SW480 (cell line): ENCODE measurements at places on chromosomes 2 and 18.
A peak's percentile ranks its signal among the peaks of the same experiment; 100 is the strongest.

DNA sequence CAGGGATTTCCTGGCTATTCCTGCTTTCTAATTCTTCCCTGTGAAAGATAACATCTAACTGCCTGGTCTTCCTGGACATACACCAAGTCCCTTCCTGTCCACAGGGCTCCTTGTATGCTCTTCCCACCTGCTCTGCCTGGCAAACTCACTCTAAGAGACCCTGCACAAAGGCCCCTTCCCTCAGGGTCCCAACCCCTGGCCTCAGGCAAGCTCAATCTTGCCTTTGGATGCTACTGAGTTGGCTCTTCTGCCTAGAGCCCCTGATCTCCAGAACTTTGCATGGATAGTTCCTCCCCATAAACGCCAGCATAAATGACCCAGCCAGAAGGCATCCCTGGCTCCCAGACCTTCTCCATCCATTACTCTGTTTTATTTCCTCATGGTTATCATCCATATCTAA, 98.3 kb upstream of the OTOS start:
- no peak for DNase-seq

DNA sequence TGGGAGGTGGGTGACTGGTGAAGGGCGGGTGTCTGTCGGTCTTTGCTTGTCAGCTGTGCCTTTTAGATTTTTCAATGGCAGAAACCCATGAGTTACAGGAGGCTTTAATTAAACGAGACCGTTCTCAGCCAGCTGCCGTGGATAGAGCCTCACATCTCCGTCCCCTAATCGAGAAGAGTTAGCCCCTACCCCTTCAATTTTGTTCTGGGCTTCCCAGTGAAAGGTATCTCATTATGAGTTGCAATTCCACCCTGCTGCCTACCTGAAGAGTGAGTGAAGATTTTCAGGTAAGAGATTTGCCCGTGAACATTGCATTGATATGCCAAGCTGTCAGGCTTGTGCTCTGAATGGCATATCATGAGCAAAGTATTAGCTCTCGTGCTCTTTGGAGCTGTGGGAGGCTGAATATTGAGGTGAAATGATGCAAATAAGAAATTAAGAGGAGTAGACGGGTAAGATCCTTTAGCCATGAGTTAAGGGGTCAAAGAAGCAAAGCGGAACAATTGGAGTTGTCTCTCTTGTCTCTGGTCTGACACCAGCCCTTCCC, 118.7 kb upstream of the MSTN start:
- no peak for DNase-seq

DNA sequence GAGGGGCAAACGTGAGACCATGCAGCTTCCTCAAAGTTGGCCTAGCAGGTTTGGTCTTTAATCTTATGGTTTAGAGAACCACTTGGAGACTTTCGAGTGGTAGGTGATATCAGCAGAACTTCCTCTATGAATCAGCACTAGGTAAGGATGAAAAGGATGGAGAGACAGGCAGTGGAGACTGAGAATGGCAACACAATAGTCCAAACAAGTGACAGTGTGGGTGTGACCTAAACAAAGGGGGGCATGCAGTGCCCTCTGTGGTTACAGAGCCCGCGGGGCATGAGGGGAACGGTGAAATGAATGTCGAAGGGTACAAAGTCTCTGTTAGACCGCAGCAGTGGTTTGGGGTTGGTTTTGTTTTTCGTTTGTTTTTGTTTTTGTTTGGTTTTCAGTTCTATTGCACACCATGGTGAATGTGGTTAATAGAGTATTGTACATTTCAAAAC, 143.9 kb downstream of the L3MBTL4 start:
- DNase-seq: peak; percentile 58

DNA sequence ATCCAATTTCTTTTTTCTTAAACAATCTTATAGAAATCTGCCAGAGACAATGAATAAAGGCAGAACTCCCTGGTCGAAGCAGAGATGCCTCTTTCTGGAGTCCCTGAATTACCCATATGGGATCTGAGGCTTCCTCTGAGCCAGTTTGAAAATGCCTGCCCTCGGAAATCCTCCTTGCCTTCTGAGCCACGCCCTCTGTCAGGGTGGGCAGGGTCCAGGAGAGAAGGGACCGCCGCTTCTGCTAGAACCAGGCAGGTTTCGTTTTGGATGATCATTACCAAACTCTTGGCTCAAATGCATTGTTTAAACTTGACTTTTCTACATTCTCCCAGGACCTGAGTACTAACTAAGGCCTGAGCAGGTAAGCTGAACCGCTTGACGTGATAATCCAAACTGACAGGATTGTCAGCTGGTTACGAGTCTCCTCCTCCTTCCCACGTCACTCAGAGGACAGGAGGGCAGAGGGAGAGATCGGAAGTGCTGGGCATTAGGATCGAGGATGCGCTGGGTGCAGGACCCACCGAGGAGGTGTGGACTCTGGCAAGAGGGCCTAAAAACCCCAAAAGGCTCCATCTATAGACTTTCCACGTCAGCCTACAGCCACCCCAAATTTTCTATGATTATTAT, 128.4 kb downstream of the KLHL29 start:
- DNase-seq: no peak

DNA sequence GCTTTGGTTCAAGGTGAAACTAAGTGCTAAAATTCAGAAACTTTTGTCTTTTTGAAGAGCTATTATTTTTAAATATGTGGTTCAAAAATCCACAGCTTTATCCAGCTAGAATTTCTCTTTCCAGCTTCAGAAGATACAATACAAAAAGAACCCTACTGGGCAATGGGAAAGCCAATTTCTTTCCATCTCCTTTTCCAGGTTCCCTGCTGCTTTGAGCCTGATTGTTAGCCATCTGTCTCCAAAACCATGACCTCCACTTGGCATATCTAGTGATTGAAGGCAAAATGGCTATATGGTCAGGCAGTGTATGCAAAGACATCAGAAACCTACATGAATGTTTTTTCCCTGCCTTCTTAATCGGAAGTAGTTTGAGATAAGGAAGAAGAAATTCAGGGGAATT, 134.1 kb downstream of the KCNH7 start:
- DNase-seq: no peak

GRCh38 chr2:147224070-147224469, 620.8 kb upstream of the ACVR2A start:
- DNase-seq: no peak

- DNase-seq: no peak
Observed at GRCh38 chr2:171893196-171893823, 734 bp downstream of the SLC25A12 start.

DNA sequence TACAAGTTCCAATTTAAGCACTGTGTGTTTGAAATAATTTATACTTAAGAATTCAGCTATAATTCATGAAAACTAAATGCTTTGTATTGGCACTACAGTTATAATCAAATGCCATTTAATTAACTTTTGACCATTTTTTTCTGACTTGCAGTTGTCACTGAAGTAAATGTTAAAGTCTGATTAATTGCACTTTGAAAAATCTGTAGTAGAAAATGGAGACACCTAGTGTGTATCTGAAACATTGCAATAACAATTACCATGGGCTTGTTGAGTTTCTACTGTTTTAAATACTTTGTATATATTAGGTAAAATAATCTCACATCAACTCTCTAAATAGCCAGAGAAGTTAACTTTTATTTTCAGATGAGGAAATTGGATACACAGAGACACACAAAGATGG, 458.6 kb upstream of the FSIP2 start:
- no peak for DNase-seq

GRCh38 chr2:38600921-38601455, 1.7 kb downstream of the HNRNPLL start:
- no peak for DNase-seq

DNA sequence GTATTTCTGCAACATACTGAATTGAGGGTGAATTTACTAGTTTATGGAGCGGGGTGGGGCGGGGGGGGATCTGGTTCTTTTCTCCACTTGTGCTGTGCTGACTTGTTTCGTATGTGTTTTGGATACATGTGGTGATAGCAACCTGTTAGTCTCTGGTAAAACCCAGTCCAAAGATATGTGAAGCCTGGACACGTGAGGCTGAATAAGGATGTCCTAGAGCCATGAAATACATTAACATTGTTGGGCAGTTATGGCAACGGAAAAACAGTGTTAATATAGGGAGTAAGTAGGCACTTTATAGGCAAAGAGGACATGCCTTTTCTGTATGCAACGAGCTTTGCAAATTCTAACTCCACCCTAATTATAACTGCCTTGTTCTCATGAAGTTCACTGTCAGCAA, 42.1 kb upstream of the NEMP2 start:
- DNase-seq: peak; percentile 37

DNA sequence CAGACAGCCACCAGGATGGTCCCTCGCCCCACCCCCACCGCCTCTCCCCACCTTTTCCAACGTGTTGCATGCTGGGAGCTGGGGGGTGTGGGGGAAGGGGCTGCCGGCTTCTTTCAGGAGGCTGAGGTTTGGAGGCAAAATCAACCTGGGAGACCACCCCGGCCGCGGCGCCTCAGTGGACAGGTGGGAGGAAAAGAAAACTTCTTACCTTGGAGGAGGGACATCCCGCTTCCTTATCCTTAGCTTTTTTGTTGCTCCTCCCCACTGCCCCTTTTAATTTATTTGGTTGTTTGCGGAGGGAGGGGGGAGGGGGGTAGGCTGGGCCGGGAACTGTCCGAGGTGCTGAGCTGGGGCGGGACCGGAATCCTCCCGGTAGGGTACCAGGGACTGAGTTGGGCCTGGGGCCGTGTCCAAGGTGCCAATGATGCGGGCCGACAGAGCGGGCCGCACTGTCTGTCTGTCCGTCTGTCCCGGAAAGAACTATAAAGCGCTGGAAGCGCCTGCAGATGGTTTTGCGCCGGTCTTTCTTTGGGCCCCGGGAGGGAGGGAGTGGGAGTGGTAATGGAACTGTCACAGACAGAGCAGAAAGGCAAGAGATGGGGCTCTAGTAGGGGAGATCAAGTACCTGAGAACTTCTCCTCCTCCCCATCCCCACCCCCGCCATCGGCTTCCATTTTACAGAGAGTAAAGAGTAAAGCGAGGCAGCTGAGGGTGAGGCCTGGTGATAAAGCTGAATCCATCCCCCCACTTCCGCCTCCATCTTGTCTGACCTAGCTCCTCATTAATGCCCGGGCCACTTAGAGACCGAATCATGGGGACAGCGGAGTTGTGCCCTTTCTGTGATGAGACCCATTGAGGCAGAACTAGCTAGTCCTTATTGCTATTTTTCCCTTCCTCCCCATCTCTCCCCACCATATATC, 2.4 kb downstream of the CDK5R2 start:
- DNase-seq: no peak

GRCh38 chr2:222753251-222753824, 81.9 kb downstream of the MOGAT1 start:
- DNase-seq: no peak

GRCh38 chr2:12456293-12457106, 260.2 kb upstream of the TRIB2 start:
- DNase-seq: peak; percentile 90

DNA sequence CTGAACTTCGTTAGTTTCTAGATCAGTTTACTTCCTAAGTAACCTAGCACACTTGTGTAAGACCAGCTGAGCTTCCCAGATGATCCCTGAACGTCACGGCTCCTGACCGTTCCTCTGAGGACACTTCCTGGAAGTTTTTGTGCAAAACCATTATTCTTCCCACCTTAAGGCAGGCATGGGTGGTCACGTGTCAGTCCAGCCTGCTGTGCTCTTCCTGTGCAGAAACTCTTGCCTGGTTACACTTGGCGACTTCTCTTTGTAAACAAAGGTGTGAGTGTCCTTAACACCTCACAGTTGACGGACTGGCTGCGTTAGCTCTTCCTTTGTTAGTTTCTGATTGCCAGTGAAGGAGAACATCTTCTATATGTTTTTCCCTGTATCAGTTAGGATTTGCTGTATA, 118.3 kb downstream of the SH3RF3 start:
- no peak for DNase-seq

- no peak for DNase-seq
Observed at GRCh38 chr2:159065313-159065712, 96.9 kb downstream of the TANC1 start.

- DNase-seq: no peak
Observed at GRCh38 chr2:148660999-148661398, 16.4 kb downstream of the EPC2 start.

DNA sequence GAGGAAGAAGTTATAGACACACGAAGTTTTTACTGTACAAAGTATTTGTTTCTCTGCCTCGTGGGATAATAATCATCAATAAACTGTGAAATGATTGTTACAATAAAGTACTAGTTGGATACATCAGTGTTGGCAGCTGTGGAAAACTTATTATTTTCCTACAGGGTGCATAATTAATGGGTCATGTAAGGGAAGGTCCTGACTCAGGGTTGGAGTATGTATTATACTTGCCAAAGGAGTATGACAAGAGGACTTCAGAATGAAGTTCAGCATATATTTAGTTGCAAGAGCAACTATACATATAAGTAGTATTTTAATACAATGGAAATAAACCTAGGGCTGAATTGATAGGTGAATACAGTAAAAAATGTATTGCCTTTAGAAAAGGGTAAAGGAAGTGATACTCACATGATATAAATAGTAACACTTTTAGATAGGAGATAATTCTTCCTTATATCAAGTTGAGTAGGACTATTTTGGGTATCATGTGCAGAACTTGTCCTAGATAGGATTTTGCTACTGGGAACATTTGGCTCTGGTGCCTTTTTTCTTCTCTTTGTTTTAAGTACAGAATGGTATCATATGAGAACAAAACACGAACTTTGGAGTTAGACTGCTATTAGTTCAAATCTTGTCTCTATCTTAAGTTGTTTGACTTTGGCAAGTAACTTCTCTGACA, 79.1 kb downstream of the PLCL1 start:
- no peak for DNase-seq

- no peak for DNase-seq
Observed at GRCh38 chr2:54879598-54880332, 156.3 kb downstream of the EML6 start.

GRCh38 chr2:28567061-28567471, 71.2 kb downstream of the PLB1 start:
- no peak for DNase-seq

- no peak for DNase-seq
Observed at GRCh38 chr2:218777276-218777990, 4.5 kb upstream of the CYP27A1 start.

GRCh38 chr18:3579701-3580100, 129.7 kb downstream of the TGIF1 start:
- peak; percentile 58 for DNase-seq

GRCh38 chr2:200158647-200159356, 147.7 kb upstream of the SPATS2L start:
- no peak for DNase-seq

DNA sequence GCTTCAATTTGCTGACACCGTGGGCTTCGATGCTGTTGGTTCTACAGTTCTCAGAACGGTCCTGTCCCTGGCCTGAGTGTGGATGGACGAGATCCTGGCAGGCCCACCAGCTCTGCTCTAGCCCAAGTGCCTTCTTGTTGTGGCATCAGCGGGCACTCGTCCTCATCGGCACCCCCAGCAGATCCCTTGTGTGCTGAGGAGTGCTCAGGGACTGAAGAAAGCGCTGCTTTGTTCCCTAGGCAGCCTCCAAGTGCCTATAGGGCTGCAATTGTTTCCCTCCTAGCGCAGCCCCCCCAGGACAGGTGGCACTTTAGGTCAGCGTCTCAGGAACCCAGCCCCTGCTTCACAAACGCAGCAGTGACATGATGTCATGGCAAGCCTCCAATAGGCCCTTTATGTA, 217.7 kb downstream of the AGAP1 start:
- no peak for DNase-seq

GRCh38 chr18:70333757-70334156, 44.9 kb downstream of the SOCS6 start:
- no peak for DNase-seq

GRCh38 chr2:128273469-128274081, 45.1 kb downstream of the HS6ST1 start:
- no peak for DNase-seq
